ENCODE measurements at places on chromosomes 13 and 19. TPM values are rescaled to one million over a fixed set of nuclear protein-coding genes. Genes with fewer than 3 reads are reported as not detected.

DNA sequence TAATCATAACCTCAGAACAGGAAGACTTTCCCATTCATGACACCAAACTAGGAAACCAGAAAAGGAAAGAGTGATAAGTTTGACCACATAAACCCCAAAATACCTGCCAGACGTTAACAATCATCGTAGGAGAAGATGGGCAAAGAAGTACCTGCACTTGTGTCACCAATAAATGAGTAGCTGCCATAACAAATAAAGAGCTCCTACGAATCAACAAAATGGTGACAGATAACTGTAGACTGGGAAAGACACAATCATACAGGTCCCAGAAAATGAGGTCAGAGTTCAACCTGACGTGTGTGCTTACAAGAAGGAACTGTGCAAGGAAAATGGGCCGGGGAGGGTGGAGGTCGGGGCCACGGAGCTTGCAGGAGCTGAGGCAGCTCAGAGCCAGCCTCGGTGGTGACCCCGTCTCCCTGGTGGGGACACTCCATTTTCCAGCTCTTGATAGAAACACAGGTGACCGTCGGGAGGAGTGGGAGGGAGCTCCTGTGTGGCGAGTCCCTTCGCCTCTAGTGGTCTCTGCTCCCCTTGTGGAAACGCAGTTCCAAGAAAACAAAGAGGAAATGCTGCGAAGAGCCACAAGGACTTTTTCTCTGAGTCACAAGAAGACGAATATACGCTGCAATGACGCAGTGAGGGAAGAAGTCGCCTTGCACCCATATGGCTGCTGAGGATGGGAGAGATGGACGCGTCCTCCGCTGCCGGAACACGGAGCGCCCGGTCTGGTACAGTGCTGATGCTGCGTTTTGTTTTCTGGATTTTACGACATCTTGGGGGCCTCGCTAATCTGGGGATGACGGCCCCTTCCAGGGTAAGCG, 9.5 kb downstream of the PIP5K1C start:
- no peaks in the 10 kb centered on the region for H3K4me1 ChIP-seq
- no peaks in the 10 kb centered on the region for H3K36me3 ChIP-seq
- no peak overlapping the region for H3K27ac ChIP-seq
- DNase-seq = no peak
- H3K27me3 ChIP-seq = no peaks in the 10 kb centered on the region

GRCh38 chr13:94548821-94549231, 47.1 kb downstream of the TGDS start:
- DNase-seq = no peak
- no peaks in the 10 kb centered on the region for H3K27me3 ChIP-seq
- H3K4me1 ChIP-seq = no peaks in the 10 kb centered on the region
- peak overlapping the region; percentile 88 for H3K4me3 ChIP-seq
- peak overlapping the region; percentile 93 for H3K27ac ChIP-seq

DNA sequence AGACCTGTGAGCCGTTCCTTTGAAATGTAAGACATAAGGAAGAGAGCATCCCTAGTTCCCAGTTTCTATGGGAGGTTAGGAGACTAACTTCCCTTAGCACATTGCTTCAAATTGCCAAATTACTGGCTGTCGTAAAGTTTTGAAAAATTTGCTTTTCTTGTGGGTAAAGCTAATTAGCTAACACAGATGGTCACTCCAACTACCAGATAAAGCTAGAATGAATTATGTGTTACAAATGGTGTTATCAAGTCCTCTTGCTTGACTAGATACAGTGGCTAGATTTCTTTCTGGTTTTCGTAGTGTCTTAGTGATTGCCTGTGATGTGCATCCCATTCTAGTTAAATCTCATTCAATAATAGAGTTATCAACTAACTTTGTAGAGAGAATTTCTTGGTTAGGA, 416.6 kb upstream of the ATXN8OS start:
- no peak overlapping the region for H3K4me3 ChIP-seq
- no peak for DNase-seq
- no peaks in the 10 kb centered on the region for H3K4me1 ChIP-seq
- no peaks in the 10 kb centered on the region for H3K36me3 ChIP-seq
- no peaks in the 10 kb centered on the region for H3K27me3 ChIP-seq

DNA sequence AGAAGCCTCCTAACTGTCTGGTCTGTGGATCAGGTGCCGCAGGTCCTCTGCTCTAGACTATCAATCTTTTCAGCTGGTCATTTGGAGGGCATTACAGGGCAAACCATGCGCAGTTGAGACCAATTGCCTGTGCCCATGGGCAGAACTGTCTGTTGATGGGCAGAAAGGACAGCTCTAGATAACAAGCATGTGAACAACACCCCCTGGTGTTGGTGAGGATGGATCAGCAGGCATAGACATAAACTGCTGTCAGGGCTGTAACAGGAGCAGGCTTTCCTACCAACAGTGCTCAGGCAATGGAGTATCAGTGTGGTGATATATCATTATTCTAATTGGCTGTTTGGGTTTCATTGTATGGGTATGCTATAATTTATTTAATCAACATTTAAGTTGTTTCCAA, 104.7 kb upstream of the KL start:
- peaks cover 5% of the 10 kb centered on the region for H3K4me1 ChIP-seq
- DNase-seq = no peak
- no peaks in the 10 kb centered on the region for H3K27me3 ChIP-seq
- no peak overlapping the region for H3K27ac ChIP-seq
- no peak overlapping the region for H3K4me3 ChIP-seq

DNA sequence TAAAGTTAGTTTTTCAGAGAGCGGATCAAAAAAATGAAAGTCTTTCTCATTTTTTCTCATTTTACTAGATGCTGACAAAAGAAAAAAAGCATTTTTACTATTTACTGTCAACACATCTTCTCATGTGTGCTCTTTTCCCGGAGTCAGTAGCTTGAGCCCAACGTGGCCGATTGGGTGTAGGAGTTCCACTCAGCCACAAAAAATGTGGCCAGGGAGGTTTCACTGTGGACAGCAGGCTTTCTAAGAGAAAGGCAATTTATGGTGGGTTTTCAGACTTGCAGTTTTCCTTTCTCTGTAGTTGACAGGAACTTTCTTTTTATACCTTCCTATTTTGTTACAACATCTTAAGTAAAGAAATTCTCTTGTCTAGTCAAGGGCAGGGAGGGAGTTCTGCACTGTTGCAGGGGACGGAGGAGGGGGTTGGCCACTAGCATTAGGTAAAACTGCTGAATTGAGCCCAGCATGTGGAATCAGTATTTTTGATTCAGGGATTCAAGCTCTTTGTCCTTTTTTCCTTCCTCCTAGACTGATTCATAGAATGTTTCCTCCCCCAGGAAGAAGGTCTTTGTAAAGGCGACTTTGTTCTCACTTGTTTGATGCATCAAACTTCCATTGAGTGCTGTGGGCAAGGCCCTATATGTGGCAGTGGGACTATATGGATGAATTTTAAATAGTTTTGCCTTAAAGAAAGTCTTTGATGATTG, 123.1 kb downstream of the B3GLCT start:
- DNase-seq = no peak
- H3K27ac ChIP-seq = no peak overlapping the region
- H3K4me1 ChIP-seq = no peaks in the 10 kb centered on the region
- no peaks in the 10 kb centered on the region for H3K27me3 ChIP-seq
- no peaks in the 10 kb centered on the region for H3K36me3 ChIP-seq

DNA sequence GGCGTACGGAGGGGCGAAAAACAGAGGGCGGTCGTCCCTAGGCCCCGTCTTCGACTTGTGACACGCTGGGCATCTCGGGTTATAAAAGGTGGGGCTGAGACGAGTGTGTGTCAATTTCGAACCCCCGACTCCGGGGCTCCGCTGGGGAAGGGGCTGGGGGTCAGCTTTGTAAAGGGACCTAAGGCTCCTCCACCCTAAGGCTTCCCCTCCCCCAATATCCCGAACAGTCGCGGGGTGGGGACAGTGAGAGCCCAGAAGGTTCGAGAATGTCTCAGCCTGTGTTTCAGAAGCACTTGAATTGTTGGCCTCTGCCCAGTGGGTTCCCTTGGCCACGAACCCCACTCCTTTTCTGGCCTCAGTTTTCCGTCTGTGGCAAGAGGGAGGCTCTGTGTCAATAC, 450 bp downstream of the SELENOW start:
- no peaks in the 10 kb centered on the region for H3K4me1 ChIP-seq
- H3K4me3 ChIP-seq = peak overlapping the region; percentile 87
- no peaks in the 10 kb centered on the region for H3K27me3 ChIP-seq
- peak overlapping the region; percentile 92 for H3K27ac ChIP-seq
- DNase-seq = no peak

The ZNF573 gene
- 12.2 TPM for total RNA-seq

The FFAR3 gene
- not detected for total RNA-seq

Data from kidney (tissue), 22 donors.